HCEC 1CT (cell line): ENCODE measurements at places on chromosomes 1 and 21.
A peak's percentile ranks its signal among the peaks of the same experiment; 100 is the strongest.

DNA sequence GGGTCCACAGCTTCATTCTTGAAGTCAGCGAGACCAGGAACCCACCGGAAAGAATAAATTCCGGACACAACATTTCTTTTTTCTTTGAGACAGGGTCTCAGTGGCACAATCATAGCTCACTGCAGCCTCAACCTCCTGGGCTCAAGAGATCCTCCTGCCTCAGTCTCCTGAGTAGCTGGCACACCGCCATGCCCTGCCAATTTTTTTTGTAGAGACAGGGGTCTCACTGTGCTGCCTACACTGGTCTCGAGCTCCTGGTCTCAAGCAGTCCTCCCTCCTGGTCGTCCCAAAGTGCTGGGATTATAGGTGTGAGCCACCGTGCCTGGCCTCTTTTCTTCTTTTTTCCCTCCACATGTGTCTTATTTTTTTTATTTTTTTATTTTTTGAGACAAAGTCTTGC, 20.6 kb upstream of the ENO1 start:
- no peak for DNase-seq

DNA sequence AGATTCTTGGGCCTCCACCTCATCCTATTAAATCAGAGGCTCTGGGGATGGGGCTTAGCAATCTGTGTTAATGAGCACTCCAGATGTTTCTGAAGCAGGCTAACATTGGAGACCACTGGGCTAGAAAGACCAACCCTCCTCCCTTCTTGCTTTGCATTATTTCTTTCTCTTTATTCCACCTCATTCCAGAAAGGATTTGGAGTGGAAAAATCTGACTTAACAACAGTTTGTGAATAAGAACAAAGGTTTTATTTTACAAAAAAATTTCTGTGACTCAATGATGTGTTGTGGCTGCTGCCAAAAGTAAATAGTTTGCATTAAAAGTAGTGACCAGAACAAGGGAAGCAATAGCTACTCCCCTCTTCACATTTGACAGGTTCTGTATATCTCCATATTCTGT, 79.4 kb downstream of the TGFB2 start:
- DNase-seq, result no peak

DNA sequence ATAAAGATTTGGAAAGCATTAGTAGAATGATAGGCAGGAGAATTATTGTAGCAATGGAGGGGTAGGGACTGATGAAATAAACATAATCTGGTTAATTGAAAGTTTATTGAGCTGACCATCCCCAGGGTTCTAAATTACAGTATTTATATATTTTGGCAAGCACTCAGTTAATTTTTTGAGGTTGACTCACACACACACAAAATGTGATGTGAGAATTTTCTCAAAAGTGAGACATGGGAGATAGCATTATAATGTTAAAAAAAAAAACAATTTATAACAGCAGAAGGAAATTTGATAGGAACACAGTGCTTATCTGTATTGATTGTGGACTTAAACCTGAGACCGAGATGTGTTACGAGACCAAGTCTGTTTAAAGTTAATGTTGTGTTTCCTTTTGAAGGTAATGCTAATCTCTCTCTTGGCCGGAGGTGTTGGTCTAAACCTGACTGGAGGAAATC, 24.6 kb downstream of the TRIM45 start:
- DNase-seq, result peak; percentile 36

DNA sequence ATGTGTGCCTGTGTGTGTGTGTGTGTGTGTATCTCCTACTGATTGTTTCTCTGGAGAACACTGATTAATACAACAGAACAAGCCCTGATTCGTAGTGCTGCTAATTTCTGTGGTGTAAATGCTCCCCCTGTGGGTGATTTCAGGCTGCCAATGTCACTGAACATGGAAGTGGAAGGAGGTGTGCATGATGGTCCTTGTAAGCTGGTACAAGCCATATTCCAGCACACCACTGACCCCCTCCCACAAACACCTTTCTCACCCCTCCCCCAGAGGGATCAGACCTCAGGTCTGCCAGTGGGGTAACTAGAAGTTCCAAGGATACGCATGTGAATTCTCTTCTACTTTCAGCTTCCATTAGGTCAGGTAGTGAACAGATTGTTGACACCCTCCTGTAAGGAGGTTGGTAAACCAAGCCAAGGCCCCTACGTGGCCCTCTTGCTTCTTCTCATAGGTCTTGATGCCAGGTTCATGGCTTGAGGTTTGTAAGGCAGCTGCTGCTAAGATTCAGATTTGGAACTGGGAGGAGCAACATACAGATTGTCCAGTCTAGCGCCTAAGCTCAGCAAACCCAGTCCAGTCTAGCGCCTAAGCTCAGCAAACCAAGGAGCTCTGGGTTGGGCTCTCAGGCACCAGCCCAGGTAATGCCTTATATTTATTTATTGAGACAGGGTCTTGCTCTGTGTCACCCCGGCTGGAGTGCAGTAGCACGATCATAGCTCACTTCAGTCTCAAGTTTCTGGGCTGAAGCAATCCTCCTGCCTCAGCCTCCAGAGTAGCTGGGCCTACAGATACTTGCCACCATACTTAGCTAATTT, 38.7 kb downstream of the DHCR24 start:
- no peak for DNase-seq

DNA sequence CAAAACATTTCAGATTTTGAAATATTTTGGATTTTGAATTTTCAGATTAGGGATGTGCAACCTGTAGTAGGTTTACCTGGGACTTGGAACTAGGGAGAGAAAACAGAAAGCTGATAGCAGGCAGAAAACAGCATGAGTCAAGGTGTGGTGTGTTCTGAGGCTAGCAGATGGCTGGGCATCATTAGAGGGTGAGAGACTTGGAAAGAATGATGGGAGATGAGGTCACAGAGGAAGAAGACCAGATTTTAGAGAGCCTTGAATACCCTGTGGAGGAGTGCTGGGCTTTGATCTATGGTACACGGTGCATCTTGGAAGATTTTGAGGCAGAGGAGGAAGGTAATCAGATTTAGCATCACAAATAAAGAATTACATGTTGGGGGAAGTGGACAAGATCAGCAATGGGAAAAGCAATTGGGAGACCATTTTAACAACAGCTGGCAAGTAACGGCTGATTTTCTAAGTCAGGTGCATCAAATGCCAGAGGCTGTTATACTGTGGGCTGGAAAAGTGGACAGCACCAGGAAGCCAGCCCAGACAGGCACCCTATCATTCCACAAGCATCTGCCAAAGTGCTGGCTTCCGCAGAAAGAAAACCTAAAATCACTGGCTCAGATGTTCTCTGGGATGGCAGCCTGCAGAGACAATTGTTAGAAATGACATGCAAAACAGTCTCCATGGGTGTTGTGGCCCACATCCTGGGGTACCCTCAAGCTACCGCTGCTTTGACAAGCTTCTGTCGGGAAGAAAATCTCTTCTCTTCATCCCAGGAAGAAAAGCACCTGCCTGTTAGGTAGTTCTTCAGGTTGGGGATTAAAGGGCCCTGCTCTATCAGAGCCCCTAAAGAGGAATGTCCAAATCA, 30.9 kb upstream of the CAMK1G start:
- no peak for DNase-seq

DNA sequence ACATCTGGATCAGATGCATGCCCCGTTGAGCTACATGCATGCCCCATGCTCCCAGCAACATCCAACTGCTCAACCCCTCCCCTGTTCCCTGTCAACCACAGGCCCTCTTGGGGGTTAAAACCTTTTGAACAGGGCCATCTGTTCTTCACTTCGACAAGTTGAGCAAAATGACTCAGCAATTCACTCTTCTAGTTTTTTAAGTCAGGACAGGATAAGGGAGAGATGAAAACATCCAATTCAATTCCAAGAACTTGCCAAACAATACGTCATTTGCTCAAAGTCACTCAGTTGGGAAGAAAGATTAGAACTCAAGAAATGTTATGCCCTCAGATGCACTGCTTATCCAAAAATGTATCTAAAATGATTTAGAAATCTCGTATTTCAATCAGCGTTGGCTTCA, 46.1 kb upstream of the MTF2 start:
- no peak for DNase-seq

DNA sequence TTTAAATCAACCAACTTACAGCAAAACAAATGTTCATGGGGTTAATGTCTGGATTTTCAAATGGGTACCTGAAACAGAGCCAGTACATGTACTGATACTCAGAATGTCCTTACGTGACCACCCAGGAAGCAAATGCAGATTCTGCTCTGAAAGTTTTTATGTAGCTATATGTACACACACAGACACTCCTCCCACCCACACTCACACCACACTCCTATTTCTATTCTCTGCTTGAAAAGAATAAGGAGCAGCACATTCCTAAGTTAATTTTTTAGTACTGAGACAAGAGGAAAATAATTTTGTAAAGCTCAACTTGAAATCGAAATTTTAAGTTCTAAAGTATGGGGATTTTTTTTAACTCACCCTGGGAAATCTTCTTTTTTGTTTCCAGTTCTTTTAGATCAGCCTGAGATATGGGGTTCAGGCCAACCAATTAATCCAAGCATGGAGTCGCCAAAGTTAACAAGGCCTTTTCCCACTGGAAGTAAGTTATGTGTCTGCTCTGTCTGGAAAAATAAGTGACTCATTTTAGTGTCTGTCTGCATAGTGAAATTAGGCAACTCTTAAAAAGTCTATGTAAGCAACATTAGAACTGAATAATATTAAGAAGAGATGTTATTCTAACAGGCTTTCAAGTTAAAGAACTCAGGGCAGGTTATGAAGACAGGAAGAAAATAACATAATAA, 75.5 kb upstream of the DYNLT5 start:
- DNase-seq, result peak; percentile 16

- DNase-seq, result no peak
Measured at GRCh38 chr1:158689110-158689509, 2.6 kb upstream of the SPTA1 start.

DNA sequence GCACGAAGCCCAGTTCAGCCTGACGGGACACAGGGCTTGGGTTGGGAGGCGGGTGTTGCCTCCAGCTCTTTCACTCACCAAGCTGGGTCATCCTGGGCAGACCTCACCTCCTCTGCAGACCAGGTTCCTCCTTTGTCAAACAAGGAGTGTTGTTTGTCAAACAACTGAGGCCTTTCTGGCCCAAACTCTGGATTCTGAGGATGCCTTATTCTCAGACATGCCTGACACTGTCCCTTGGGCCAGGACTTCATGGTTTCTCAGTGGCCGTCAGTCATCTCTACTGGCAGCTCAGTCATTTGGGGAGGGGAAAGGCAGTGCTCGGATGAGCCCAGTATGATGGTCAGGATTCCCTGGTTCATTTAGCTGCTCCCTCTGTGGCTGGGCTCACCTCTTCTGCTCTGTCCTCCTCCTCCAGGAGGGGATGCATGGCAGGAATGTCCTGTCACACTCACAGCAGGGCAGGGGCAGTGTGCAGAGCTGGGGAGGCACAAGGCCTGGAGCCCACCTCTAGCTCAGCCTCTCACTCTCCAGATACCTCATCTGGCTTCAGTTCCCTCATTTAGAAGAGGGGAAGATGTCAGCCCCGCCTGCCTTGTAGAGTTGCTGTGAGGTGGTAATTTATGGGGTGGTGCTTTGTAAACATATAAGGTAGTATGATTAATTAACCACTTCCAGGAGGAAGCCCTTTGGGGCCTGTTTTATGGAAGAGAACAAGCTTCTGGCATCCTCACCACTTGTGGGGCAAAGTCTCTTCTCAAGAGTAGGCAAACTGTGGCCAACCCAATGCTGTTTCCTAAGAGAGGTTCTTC, 20.6 kb downstream of the SLC2A1 start:
- peak; percentile 17 for DNase-seq

DNA sequence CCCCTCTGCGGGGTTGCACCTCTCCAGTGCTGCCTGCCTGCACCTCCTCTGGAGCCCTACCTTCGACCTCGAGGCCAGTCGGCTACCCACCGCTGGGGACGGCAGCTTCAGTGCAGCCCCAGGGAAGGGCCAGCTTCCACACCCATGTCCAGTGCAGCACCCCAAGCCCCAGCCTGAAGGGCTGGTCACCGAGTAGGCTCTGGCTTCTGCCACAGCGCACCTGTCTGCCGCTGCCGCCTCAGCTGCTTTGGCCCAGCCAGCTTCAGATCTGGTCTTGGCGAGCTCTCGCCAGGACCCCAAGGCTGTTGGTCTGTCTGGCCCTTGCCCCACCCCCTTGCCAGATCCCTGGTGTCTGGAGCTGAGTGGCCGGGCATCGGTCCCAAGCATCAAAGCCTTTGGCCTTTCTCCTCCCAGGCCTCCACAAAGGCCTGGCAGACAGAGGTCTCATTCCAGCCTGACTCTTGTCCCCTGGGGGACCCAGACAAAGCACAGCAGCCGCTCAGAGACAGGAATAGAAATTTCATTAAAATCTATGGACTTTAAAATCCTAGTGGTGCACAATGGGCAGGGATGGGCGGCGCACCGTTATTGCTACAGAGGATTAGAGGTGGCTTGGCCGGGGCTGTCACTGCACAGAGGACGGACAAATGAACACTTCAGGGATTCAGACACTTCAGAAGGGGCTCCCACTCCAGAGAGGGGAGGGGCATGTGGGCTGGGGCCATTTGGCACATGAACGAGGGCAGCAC, 4.8 kb downstream of the CCDC24 start:
- no peak for DNase-seq
